ELR (cell line): ENCODE measurements at places on chromosomes 1 and 21.
A peak's percentile ranks its signal among the peaks of the same experiment; 100 is the strongest.

DNA sequence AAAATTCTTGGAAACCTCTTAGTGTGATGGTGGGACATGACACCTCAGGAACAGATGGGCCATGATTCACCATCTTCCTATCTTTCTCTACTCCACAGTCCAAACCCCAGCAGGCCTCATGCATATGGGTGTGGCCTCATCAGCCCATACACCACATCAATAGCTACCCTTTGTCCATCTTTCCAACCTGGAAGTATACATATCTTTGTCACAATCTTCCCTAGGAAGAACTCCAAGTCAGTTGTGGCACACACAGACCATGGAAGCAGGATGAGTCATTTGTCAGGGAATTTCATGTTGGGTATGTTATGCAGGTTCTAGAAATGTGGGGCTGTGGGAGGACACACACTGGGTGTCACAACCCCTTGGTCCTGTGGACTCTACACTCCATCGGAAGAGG, 30.5 kb upstream of the CLCA4 start:
- DNase-seq, result peak; percentile 23

DNA sequence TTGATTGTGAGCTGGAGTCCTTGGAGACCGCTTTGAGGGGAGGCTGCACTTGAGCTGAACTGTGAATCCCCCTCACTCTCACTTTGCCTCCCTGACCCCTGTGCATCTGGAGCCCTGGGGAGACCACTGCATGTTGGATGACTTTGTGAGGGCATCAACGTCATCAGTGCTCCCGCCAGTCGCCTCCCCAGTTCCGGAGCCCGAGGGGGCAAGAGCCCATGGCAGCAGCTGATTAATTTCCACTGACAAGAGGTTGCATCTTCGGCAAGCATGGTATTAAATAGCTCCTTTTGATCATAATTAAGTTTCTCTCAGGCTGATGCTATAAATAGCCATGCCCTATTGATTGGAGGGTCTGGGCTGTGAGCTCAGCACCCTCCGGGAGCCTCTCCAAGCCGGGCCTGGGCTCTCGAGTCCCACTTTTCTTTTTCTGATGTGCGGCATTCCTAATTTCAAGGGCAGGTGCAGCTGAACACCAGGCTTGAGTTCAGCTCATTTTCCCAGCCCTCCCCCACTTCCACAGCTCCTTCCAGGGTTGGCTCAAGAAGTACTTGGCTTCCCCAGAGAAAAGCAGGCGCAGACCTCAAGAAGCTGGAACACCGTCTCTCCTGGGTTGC, 33.2 kb downstream of the KCND3 start:
- no peak for DNase-seq

GRCh38 chr1:155241069-155241679, 14.1 kb downstream of the ENTREP3 start:
- DNase-seq, result peak; percentile 91

DNA sequence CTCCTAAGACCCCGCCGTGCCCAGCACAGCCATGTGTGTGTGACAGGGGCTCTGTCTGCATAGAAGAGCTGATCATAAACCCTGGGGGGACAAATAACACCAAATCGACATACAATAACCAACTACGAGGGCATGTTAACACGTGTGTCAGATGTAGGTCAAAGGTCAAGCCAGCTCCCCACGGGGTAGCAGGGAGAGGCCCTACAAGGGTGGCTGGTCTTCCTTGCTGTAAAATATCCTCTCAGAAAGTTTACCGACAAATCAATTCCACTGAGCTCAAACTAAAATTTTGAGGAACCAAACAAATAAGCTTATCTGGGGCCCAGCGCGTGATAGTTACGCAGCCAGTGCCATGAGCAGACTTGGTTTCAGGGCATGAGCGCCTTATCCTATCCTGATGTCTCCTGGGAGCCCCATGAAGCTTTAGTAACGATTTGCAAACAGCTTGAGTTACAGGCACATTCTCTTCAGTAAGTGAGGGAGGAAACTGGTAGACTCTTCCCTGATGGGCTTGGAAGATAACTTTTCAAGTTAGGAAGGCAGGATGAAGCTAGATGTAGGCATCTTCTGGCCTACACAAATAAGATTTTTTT, 2.7 kb upstream of the TMPRSS3 start:
- no peak for DNase-seq

DNA sequence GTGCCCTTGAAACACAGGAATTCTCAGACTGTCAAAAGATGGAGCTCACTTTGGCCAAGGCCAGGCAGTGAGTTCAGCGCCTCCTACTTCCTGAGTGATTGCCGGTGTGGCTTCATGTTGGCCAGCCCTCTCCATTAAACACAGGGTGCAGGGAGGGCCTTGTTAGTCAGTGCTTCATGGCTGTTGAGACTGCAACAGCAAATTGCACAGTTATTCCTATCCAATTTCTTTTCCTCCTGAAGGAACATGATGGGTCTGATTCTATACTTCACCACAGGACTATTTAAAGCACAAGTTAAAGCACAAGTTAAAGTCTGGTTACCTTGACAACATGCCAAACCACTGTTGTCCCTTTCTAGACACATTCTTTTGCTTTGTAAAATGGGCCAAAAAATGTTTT, 156.6 kb downstream of the SIPA1L2 start:
- peak; percentile 54 for DNase-seq

GRCh38 chr1:56819387-56819899, at the start of gene FYB2:
Gene FYB2 (minus strand): TSS chr1:56819404. CDS start chr1:56819290, 114 bp downstream.
- no peak for DNase-seq

GRCh38 chr1:164794356-164794755, 235.4 kb downstream of the PBX1 start:
- peak; percentile 77 for DNase-seq

DNA sequence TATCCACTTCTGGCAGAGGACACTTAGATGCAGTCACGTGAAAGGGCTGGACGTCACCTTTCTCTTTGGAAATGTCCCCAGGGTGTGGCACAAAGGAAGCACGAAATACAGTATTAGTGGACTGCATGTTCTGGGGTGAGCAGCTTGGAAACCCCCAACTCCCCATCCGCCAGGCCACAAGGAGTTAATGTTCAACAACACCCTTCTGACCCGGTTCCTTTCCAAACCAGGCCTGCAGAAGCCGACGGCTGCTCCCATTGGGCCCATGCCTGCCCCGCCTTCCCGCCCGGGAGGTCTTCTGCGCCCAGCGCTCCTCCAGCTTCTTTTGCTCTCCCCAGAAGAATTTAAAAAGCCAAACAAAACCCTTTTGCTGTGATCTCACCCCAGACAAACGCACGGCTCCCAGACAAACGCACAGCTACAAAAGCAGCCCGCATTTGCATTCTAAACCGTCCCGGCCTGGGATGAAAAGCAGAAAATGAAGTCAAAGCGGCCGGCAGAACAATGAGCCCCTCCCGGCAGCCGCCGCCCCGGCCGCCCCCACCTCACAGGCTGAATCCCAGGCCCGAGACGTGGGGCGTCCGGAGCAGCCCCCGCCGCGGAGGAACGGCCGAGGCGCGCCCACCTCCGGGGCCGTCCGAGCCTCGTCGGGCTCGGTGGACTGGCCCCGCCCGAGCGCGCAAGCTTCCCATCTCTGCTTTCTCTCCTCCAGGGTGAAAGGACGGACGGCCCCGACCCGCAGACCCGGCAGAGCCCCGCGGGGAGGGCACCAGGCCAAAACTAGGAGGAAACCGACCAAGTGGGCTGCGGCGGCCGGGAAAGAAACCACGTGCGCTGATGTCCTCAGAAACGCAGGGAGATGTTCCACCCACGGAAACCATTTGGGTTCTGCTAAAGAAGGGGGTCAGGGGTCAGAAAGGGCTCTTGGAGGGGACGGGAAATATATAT, 101.9 kb downstream of the PLPP3 start:
- peak; percentile 30 for DNase-seq

GRCh38 chr1:177311111-177311510, 140.4 kb downstream of the BRINP2 start:
- DNase-seq, result no peak

DNA sequence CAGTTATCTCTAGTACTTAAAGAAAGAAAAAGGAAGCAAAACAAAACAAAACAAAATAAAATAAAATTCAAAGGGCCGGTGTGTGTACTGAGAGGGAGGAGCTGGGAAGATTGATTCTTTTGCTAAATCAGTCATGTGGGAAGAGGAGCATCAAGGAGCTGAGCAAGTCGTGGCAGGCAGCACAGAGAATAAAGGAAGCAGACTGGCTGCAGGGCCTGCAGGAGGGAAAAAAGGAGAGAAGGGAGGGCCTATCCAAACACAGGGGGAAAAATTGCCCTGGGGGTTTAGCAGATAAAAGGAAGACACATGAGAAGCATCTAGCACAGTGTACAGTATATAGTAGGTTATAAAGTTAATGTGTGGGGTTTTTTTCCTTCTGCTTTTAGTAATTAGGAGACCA, 27.6 kb downstream of the AGO4 start:
- DNase-seq, result no peak

- no peak for DNase-seq
Observed at GRCh38 chr1:108611984-108612383, 48.9 kb downstream of the HENMT1 start.

- DNase-seq, result no peak
Observed at GRCh38 chr1:55206210-55206609, 9.0 kb downstream of the USP24 start.

DNA sequence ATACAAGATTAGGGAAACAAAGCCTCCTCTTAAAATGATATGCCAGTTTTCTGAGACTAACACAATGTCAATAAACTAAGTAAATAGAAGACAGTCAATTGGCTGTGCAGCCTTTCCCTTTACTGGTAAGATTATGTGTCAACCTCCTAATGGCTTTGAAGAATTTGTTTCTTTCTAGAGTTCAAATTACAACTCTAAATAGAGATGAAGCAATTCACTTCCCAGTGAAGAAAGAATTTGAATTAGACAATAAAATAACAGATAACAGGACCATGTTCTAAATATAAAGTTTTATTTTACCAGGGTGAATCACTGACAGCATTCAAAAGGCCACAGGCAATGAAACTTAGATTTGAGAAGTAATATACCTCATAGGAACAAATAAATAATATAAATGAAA, 680.3 kb downstream of the PLA2G4A start:
- DNase-seq, result no peak

- DNase-seq, result peak; percentile 61
Observed at GRCh38 chr1:39406533-39407450, 84.6 kb upstream of the BMP8A start.

DNA sequence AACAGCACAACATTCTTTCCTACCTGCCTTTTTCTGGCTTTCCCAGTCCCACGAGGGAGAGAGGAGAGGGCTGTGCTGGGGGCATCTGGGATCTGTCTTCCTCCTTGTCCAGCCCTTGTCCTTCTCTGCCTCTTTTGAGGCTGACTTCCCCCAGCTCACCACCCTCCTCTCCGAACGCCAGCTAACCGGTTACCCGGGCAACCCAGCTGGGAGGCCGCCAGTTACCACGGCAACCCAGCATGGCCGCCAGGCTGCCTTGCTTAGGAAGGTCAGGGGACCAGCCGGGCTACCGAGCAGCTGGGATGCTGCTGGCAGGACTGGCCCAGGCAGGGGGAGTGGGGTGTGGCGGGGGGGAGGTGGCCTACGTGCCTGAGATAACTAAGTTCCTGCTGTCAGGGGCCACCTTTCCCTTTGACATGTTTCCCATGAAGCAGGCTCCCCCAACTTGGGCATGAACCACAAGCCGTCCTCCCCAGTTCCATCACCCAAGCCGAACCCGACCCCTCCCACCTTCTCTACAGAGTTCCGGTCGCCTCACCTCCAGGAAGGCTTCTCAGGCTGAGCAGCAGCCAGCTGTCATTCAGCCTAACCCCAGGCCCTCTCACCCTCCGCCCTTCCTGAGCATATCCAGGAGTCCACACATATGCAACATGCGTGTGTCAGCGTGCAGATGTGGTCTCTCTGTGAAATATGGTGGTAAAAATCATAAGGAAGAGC, 8.7 kb downstream of the PLEKHA6 start:
- peak; percentile 17 for DNase-seq

DNA sequence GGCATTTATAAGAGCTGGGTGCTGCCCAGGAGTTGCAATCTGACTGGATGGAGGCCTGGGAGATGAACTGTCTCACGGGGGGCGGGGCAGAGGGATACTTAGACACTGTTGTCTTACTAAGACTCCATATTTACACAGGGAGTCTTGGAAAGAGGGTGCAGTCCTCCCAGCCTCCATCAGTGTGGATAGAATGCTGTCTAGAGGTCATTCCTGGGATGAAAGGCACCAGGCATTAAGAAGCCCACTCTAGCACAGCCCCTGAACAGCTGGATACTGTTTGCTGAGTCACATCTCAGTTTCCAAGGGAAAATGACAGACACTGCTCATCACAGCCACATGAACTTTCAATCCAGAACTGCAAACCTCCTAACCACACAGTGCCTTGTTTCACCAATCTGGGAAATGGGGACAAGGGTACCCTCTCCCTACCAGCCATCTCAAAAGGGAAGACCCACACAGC, 43.3 kb downstream of the SSBP3 start:
- DNase-seq, result no peak

- DNase-seq, result no peak
Observed at GRCh38 chr1:36790191-36790590, 244.1 kb downstream of the GRIK3 start.

DNA sequence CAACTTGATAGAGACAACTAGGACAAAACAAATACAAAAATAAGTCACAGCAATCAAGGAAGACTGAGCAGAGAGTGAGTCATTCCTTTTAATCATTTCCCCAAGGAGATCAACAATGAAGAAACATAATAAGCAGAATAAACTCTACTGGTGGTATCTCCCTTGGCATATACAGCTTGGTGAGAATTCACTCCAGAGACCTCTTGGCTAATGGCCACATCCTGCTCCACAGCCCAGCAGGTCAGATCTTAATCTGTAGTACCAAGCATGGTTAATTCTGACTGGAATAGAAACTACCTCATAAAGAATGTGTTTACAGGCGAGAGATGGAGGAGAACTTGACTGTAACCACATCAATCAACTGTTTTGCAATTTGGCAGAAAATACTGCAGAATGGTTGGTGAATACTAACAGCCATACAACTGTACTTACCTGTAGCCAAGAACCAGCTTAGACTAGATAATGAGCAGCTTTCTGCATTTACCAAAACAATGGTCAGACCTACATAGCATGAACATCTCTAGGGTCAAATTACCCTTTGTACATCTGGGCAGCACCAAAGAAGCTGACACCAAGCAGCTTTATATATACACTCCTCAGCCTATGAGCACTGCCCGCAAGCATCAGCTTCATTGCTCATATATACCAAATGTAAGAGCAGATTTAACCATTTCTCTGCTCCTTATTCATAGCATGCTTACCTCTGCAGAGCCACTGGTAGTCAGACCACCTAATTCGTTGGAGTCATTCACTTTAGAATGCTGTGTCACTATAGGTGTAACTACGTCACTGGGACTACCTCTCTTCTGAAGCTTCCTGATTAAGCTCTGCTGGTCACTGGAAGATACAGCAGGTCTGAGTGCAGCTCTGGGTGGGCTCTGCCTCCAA, 51.0 kb downstream of the KIAA0319L start:
- peak; percentile 84 for DNase-seq

- no peak for DNase-seq
Observed at GRCh38 chr1:43422995-43423671, 30.6 kb downstream of the HYI start.

- DNase-seq, result peak; percentile 66
Observed at GRCh38 chr1:190478149-190479049, 735 bp upstream of the BRINP3 start.

GRCh38 chr1:209364716-209365115, 218.8 kb upstream of the CAMK1G start:
- no peak for DNase-seq

GRCh38 chr1:217024911-217025310, 301.7 kb upstream of the ESRRG start:
- DNase-seq, result no peak

- DNase-seq, result no peak
Observed at GRCh38 chr21:41399246-41399800, 26.7 kb upstream of the MX1 start.
